ENCODE measurements at places on chromosomes 4 and X. TPM values are rescaled to one million over a fixed set of nuclear protein-coding genes. Genes with fewer than 3 reads are reported as not detected.

GRCh38 chr4:26105815-26106699, 192.0 kb downstream of the SMIM20 start:
- DNase-seq: no peak

DNA sequence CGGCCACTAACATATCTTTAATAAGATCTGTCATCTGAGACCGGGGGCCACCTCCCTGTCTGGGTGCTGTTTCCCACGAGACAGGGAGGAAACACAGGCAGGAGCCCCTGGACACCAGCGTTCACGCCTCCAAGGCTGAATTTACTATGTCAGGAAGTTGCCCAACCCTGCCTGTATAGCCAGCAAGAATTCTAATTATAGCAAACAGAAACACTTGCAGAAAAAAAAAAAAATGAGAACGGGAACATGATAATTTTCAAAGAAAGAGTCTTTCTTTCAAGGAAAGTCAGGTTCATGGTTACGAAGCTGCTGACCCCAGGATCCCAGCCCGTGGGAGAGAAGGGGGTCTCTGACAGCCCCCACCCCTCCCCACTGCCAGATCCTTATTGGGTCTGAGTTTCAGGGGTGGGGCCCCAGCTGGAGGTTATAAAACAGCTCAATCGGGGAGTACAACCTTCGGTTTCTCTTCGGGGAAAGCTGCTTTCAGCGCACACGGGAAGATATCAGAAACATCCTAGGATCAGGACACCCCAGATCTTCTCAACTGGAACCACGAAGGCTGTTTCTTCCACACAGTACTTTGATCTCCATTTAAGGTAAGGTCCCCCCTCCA, at the start of gene IL3RA:
Gene IL3RA, plus strand, starts transcription at position 455 of the 613 bp plus-strand sequence. CDS start 4,981 bp downstream, outside the sequence.
- no peak for DNase-seq

DNA sequence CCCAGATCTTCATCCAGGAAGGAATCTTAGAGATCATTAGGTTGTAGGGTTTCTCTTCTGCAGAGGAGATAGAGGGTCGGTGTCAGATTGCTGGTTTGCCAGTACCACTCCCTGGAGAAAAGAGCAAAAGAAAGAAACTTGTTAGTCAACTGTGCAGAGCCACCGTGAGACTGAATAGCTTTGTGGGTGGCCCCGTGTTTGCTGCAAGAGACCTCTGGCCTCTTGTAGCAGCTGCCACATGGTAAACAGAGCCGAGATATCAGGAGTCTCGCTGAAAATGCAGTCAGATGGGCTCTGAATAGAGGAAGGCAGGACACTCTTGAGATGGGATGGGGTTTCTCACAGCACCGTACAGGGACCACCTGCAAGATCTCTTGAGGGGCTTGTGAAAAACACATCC, 149.7 kb downstream of the PTTG2 start:
- DNase-seq: no peak

GRCh38 chr4:132809298-132810032, 339.6 kb upstream of the PCDH10 start:
- no peak for DNase-seq

GRCh38 chr4:115664285-115664684, 550.9 kb upstream of the NDST4 start:
- no peak for DNase-seq

DNA sequence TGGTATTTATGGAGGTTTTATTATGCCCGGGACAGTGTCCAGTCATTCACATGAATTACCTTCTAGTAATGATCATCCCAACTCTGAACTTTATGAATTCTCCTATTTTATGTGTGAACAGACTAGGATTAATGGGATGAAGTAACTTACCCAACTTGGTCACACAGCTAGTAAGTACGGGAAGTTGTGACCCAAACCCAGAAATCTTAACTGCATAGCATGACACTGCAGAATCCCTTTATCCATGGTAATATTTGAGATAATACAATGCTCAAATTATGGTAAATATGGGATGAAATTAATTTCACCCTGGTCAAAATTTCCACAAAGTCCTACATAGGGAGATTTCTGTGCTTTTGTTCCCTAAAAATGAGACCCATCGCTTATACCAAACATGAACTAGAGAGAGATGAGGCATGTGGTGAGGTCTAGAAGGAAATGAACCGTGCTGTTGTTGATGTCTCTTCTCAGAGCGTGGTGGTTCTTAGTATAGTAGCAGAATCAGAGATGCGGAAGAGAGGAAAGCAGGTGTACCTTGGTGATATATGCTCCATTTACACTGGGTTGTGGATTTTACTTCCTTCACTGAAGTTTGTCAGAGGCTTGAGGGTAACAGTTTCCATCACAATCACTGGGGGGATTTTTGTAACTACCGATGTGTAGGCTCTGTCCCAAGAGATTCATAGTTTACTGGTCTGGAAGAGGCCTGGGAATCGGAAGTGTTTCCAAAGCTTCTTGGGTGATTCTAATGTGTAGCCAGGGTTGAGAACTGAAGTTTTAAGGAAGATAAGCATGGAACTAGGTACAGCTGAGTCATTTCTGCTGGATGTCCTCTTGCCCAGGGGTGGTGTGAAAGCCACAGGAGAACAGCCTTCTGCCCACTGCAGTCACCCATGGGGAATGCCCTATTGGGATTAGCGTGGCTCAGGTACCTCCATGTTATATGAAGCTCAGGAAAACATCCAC, 30.2 kb upstream of the FAM9C start:
- DNase-seq: no peak

The PQBP1 gene
- total RNA-seq: 48.8 TPM

DNA sequence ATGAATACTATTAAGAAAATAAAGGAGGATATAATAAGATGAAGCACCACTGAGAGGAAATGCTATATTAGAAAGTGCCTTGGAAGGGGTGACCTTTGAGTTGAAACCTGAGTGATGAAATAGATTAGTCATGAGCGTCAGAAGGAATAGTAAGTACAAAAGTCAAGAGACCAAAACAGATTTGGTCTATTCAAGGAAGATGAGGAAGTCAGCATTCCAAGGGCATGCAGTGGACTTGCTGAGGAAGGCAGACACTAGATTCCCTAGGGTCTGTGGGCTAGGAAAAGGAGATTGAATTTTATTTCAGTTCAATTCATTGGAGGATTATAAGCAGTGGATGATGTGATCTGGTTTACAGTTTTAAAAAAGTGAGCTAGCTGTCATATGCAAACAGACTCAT, 73.0 kb upstream of the WDFY3 start:
- no peak for DNase-seq

Data from pancreas (tissue), 10 donors.